GM04504 (cell line): ENCODE measurements at places on chromosomes 6 and 20.
A peak's percentile ranks its signal among the peaks of the same experiment; 100 is the strongest.

DNA sequence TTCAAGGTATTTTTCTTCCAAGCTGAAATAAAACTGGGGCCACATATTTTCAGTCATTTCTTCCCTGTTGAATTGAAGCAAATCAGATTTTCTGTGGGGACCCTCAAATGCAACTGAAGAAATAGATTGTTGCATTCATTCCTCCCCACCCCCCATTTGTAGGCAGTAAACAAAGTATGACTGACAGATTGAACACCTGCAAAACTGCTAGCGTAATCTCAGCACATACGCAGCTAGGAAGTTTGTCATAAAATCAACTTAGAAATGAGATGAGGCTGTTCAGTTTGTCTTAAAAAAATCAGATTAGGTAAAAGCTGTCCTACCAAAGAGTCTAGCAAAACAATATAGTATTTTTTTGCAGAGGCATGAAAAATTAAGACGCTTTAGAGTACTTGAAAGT is 8.9 kb downstream of the GZF1 start:
- DNase-seq = no peak

DNA sequence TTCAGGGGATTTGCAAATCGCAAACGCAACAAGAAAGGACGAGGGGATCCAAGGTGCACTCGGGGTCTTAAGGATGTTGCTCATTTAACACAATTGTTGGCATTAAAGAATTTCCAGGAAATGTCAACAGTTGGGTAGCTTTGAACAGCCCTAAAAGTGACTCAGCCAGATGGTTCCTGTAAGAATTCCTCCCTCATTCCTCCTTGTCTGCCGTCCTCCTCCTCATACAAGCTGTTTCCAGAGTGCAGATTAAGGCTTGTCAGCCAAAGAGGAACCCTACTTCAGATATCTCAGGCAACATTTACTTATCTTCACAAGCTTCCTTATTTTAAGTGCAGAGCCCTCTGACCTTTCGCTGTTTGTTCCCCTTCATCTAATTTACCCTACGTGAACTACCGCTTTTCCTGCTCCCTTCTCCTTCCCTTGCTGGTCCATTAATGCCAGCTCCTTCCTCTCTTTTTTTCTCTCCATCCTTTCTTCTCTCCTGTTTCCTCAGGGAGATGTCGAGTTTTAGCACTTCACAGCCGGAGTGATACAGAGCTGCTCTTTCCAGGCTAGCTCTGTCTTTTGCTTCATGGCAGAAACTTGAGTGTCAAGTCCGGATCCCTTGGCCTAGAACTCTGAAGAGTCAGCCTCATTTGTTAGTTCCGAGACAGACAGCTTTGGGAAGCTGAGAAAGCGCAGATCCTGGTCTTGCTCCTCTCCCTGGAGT is 26.1 kb upstream of the TBC1D7 start:
- no peak for DNase-seq

DNA sequence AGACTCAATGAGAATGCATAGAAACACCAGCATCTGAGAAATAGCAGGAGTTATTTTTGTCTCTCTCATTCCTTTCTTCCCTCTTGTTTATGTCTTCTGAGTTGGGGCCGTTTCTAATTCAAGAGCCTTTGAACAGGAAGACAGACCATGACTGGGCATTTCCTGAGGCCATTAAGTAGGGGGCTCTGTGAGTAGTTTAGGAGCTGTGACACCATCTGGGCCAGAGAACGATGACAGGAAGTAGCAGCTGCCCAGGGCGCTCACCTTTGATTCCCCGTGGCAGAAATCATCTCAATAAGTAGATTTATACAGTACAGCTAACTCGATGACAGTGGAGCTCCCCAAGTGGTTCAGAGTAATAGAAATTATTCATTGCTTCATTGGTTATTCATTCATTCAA is 298.4 kb upstream of the PLN start:
- no peak for DNase-seq

GRCh38 chr6:35425284-35425683 is 26.9 kb upstream of the FANCE start:
- DNase-seq = peak; percentile 71

DNA sequence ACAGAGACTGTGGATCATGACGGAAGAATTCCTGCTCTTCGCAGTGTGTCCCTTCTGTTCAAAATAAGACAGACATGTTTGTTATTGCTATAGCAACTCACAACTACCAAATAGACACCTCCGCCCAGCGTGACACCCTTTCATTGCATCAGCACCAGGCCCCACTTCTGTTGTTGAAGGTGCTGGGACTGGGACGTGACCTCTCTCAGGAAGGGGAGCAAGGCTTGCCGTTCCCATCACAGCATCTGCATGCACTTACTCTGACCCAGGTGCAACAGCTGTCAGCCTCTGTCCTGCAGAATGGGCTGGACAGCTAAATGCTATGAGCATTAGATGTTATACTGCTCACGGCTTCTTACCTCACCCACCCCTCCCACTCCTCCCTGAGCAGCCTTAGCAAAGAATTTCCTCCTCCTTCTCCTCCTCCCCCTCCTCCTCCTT is 94.1 kb downstream of the DACT2 start:
- no peak for DNase-seq

- no peak for DNase-seq
Measured at GRCh38 chr6:122109075-122109474, 290.4 kb upstream of the HSF2 start.

- no peak for DNase-seq
Measured at GRCh38 chr20:56653211-56653610, 24.1 kb downstream of the TFAP2C start.

DNA sequence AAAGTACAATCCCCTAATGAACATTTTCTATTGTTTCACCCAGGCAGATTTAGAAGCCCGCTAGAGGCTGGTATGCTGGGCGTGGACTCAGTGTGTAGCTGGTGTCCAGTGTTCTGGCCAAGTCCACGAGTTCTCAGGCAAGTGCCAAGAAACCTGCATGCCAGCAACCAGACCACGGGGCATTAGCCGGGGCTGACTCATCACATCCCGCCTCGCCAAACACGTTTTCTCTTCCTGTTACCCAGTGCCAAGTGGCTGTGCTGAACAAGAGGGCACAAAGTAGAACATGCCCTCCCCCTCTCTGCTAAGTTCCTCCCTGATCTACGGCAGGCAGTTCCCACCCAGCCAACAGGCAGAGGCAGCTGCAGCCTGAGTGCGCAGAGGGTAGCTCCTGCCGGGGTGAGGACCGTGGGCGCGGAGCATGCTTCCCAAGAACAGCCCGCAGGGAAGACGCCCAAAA is 29.6 kb downstream of the RAMACL start:
- DNase-seq = peak; percentile 80

DNA sequence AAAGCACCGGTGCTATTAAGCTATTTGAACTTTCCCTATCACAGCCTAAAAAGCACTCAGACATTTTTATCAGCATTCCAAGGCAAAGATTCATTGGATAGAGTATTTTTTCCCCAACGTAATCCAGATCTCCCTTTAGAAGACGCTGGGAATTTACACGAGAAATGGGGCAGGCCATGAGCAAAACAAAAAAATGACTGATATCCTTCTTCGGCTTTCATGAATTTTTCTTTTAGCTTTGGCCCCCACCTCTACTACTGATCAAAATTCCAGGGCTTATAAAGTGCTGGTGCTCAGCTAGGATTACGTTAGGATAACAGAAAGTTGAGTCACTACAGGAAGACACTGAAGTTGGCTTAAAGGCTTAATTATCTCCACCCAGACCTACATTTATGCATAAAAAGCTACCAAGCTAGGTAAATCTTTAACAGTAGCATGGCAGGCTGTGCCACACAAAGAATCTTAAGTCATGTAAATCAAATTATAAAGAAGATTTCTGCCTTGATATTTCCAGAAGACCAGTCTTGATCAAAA is 418.5 kb upstream of the BTBD3 start:
- DNase-seq = no peak

DNA sequence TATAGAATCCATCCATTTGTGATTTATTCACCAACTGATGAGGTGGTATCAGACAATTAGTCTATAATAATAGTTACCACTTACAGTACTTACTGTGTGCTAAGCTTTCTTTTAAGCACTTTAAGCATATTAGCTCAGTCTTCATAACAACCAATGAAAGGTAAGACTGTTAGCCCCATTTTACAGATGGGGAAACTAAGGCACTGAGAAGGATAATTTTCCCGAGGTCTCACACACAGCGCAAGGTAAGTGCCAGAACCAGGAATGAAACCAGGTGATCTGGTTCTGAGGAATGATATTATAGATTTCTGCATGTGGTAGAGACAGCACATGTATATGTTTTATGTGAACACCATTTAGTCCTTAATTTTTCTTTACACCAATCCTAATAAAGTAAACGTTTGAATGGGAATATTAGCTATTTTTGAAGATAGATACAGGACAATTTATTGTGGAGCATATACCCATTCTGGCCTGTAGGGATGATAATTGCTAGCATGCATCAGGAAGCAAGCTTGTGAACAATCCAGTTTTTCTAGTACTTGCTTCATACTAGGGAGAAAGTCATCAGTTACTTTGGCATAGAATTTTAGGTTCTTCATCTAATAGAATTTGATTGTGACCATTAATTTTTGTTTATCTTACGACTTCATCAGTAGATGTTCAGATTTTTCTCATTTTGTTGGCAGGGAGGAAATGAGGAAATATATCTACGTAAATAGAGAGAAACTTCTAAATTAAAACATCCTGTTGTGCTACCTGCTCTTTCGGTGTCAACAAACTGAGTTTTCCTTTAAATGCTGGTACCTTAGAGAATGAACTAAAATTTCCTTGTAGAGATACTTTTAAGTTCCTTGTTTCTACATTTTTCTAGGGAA is 3.0 kb downstream of the YWHAB start:
- DNase-seq = no peak

- no peak for DNase-seq
Measured at GRCh38 chr6:125577124-125577662, 172.2 kb upstream of the HEY2 start.
